ENCODE measurements at places on chromosomes 1 and 21.
A peak's percentile ranks its signal among the peaks of the same experiment; 100 is the strongest.

- DNase-seq, result no peak
Observed at GRCh38 chr1:48048980-48049379, 51.8 kb upstream of the TRABD2B start.

GRCh38 chr1:184210862-184211261 lies 159.3 kb downstream of the TSEN15 start:
- no peak for DNase-seq

GRCh38 chr1:185595835-185596667 lies 138.1 kb upstream of the HMCN1 start:
- DNase-seq, result peak; percentile 12

- DNase-seq, result no peak
Observed at GRCh38 chr1:236659792-236660587, 26.3 kb upstream of the ACTN2 start.

DNA sequence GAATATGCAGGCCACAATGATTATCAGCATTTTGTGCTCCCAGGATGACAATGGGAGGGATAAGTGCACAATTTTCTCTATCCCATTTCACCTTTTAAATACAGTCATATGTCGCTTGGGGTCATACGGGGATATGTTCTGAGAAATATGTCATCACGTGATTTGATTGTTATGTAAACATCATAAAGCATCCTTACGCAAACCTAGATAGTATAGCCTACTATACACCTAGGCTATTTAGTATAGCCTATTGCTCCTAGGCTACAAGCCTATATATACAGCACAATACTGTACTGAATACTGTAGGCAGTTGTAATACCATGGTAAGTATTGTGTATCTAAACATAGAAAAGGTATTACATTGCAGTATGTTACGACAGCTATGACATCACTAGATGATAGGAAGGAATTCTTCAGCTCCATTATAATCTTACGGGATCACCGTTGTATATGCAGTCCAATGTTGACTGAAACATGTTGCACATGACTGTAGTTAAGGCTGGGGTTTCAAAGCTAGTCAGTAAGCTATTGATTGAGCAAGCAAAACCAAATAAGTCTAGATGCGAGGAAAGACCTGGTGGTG lies 18.9 kb downstream of the RUSC1 start:
- no peak for DNase-seq

- no peak for DNase-seq
Observed at GRCh38 chr1:168774241-168774640, 45.2 kb upstream of the DPT start.

DNA sequence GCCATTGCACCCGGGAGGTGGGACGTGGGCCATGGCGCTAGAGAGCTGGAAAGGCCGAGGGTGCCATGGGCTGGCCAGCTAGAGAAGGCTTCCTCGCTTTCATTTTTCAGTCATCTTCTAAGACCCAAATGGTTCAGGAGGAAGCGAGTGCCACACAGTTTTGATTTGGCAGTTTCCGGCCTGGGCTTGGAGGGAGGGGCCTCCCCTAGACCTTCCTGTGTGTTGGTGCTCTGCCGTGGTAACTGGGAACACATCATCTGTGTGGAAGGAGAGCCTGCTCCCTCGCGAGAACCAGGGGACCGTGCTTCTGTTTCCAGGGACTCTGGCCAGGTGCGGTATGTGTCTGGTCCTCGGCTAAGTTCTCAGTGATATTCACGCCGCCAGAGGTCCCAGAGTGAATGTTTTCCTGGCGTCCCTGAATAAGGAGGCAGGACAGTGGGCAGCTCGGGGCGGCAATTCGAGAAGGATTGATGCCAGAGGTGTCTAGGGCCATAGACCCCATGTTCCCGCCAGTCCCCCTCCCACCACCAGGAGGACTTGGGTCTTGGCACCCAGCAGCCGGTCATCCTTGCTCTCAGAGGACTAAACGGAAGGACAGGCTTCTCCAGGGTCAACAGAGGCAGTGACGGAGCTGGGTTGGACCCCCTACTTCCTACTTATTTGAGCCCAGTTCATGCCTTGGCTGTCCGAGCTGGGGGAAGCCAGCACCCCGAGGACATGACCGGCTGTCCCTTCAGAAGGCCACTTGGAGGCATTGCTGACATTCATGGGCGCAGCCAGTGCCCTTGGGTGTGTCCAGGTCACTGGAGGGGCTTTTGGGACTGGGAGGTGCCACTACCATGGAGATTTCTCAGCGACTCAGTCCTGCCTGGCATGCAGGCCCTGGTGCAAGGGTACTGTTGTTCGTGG lies 2.7 kb upstream of the NPHP4 start:
- no peak for DNase-seq

DNA sequence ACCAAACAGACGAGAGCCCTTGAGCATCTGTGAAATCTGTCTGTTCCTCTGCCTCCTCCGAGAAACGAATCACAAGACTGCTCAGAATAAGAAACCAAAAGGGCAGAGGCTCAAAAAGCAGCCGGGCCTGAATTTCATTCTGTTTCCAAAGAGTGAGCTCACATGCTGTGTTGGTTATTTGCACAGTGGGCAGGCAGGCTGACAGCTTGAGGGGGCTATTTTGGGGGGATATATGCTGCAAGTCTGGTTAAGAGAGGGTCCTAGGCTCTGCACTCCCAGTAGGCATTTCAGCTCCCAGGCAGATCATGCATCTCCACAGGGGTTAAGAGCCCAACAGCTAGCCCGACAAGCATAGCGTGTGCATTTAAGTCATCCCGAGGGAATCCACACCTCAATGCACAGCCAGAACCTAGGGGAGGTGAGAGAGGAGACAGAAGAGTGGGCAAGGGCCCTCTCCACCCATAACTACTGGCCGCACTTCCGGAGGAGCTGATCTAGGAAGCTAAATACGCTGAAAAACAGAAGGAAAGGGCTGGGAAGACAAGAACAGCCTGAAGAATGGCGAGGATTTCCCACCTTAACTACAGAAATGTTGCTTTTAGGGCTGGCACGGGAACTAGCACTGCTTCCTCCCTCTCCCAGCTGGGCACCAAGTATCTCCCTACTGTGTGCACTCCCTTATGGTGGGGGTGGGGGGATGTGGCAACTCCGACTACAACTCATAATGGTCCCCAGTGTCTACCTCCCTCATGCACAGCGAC lies 3.7 kb downstream of the PGBD5 start:
- no peak for DNase-seq

GRCh38 chr1:1398677-1399186 lies 403 bp downstream of the CCNL2 start:
- DNase-seq, result no peak

DNA sequence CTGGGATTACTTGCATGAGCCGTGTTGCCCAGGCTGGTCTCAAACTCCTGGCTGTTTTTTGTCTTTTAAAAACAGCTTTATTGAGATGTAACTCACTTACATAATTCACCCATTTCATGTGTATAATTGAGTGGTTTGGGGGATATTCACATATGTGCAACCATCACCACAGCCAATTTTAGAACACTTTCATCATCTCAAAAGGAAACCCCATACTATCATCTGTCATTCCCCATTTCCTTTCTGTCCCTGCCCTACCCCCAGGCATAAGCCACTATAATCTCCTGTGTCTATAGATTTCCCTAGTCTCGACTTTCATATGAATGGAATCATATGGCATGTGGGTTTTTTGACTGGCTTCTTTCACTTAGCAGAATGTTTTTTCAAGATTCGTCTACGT lies 43.3 kb downstream of the GPR137B start:
- no peak for DNase-seq

Data from SHP77 treated with DMSO at 0.1 percent for 48 hours (cell line).